ENCODE measurements at places on chromosomes 4 and X.
A peak's percentile ranks its signal among the peaks of the same experiment; 100 is the strongest.

- no peak for DNase-seq
Measured at GRCh38 chrX:72113461-72113860, 18.3 kb downstream of the RTL5 start.

- DNase-seq = no peak
Measured at GRCh38 chr4:75950213-75950815, 9.5 kb upstream of the NAAA start.

DNA sequence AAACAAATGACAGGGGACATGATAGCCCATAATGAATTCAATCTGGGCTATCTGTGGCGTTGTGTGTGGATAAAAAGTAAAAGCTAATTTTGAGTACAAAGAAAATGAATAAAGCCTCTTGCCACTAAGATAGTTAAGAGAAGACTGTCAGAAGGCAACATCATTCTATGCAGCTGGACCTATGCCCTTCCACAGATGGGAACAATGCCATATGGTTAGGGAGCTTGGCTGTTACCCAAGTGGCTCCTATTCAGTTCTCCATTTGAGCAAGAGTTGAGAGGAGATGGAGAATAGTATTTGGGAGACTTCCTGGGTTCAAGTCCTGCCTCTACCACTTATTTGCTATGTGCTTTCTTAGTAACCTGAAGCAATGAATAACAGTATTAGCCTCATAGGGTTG lies 107.7 kb downstream of the ANXA3 start:
- DNase-seq = no peak

DNA sequence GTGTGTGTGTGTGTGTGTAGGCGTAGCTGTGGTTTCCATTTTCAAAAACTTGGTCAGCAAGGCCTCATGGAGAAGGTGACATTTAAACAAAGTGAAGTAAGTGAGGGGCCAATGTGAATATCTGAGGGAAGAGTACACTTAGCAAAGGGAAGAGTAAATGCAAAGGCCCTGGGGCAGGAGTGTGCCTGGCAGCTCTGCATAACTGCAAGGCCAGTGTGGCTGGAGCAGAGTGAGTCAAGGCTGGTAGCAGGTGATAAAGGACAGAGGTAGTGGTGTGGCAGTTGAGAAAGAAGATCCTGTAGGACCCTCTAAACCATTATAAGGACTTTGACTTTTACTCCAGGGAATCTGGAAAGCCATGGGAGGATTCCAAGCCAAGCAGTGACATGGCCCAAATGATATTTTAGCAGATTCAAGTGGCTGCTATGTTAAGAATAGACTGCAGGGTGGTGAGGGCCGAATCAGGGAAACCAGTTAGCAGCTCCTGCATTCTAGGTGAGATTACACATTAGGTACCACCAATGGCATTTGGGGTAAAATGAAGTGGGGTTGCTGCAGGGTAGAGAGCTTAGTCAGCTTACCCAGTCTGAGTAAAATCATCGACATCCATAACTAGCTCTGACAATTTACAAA lies 5.9 kb upstream of the TBC1D1 start:
- DNase-seq = no peak

DNA sequence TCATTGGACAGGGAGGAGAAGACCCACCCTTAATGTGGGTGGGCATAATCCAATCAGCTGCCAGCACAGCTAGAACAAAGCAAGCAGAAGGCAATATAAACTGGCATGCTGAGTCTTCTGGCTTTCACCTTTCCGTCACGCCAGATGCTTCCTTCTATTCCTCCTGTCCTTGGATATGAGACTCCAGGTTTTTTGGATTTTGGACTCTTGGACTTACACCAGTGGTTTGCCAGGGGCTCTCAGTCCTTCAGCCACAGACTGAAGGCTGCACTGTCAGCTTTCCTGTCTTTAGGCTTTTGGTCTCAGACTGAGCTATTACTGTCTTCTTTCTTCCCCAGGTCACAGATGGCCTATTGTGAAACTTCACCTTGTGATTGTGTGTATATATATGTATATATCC lies 32.2 kb upstream of the UGT2B4 start:
- no peak for DNase-seq

DNA sequence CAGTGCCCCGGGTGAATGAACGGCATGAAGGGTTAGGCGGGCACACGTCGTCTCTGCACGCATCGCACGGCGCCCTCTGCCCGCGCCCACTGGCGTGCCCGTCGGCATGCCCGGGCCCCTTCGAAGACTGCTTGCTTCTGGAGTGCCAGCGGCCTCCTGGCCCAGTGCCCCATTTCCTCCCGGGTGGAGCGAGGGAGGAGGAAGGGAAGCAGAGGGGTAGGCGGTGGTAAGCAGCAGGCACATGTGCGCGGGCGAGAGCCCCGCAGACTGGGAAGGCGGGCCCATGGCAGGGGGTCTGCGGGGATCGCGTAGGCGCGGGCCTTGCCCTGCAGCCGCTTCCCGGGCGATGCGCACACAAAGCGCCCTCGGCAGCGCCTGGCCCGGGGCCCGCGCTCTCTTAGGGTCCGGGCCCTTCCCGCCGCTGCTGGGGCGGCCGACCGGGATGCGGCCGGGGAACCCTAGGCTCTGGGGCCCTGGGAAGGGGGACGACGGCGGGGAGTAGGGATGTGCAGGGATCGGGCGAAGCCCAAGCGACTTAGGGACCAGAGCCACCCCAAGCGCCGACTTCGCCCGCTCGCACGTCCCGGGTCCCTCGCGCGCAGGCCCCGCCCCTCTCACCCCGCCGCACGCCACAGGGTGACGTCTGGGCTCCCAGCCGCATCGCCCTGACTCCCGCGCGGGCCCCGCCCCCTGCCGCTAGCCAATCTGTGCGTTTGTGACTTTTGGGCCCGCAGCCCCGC lies 866 bp upstream of the EMD start:
- peak; percentile 95 for DNase-seq

DNA sequence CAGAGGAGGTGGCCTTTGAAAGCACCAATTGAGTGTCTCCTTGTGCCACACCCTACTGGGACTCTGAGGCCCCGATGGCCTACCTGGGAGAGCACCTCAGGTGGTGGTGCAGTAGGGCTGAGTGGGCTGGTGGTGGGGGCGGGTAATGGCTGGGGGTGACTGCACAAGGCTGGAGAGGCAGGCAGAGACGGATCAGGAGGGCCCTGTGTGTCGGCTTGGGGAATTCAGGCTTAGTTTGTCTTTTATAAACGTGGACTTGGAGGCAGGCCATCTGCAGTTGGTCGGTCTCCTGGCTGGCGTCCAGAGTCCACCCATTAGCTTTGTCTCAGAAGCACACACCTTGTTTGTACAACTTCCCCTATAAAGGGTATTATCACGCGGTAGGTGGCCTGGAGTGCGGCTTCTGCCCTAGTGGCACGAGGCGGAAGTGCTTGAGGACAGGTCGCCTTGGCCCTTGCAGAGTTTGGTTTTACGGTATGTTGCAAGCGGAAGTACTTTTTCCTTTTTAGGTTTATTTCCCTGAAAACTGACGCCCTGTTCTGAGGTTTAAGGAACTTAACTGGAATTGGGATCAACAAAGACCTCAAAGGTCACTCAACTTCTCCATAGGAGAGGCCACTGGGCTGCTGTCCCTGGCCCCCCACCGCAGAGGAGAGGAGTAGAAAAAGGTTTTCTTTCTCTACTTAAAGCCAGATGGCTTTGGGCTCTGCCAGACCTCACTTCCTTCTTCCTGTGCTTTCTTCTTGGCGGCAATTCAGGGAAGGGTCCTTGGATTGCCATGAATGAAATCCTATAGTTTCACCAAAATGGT lies 8.0 kb downstream of the TBC1D14 start:
- DNase-seq = no peak

DNA sequence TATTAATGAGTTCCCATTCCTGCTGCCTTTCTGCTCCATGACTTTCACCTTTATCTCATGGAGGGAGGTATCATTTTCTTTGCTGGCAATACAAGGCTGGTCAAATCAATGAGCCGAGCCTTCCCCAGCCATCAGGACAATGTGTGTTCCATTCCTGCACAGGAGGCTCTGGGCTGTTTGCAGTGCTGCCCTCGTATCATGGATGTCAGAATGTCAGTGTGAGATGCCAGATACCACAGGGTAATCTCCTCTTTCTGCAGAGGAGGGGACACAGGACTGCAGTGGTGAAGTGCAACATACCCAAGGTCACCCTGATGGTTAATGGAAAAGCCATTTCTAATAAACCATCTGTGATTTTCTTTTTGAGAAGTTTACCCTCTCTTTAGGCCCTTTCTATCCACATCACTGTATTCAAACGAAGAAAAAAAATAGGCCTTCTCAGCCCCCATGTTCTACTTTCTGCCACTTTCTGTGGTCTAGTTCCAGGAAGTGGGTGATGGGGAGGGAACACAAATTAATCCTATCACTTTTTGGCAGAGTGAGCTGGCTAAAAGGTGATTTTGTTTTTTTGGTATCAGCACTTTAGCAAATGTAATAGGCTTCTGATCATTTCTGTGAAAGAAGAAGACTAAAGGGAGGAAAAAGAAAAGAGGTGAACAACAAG lies 490.2 kb upstream of the BOD1L1 start:
- DNase-seq = no peak

DNA sequence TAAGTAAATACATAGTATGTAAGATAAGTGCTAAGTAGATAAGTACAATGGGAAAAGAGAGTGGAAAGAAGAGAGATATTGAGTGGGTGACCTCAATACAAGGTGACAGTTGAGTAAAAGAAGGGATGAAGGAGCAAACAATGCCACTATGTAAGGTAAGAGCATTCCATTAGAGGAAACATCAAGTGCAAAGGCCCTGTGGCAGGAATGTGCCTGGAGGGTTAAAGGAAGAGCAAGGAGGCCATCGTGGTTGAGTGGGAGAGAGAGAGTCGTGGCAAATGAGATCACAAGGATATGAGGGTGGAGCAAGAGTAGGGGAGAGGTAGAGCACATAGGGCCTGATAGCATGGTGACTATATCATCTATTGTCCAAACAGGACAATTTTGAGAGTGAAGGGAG lies 13.4 kb downstream of the EDNRA start:
- no peak for DNase-seq

DNA sequence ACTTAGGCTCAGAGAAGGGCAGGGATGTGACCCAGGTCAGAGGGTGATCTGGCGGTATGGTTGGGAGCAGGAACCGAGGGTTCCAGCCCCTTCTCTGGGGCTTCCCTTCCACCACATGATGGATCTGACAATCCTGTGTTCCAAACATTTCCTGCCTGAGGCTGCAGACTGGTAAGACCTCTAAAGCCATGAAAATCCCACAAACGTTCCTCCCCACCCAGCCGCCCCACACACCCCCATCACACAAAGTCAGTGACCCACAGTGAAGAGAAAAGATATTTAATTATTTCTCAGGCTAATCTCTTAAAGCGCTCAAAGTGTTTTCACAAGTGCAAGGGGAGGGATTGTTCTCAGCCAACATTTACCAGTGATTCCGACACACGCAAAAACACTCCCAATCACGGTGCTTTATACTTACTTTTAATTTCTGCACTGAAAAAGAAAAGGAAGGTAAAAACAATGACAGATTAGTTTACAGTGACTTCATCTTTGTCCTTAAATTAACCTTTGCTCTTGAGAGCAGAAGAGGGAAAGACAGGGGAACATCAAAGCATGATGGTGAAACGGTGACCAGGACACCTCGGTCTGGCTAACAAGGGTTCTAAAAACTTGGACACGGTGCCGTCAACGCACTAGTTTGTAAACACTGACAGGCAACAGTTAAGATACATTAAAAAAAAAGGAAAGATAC lies 42.4 kb downstream of the WDR1 start:
- DNase-seq = no peak

- DNase-seq = no peak
Measured at GRCh38 chrX:119009071-119009470, 34.7 kb downstream of the LONRF3 start.

GRCh38 chr4:23237771-23238170 lies 545.0 kb downstream of the GBA3 start:
- no peak for DNase-seq

DNA sequence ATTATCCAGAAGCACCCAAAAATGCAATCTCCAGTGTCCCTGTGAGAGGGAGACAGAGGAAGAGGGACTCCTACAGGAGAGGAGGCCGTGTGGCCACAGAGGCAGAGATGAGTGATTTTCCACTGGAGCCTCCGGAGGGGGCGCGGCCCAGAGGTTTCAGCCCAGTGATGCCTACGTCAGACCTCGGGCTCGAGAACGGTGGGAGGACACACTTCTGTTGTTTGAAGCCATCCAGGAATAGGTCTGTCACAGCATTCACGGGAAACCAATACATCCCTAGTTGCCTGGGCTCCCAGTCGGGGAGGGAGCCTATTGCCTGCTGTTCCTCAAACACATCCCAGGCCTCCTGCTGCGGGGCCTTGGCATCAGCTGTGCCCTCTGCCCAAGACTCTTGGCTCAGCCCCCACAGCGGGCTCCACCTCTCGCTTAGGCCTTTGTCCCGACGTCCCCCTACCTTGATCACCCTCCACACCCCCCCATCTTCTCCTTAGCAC lies 39.2 kb upstream of the HMX1 start:
- DNase-seq = no peak

DNA sequence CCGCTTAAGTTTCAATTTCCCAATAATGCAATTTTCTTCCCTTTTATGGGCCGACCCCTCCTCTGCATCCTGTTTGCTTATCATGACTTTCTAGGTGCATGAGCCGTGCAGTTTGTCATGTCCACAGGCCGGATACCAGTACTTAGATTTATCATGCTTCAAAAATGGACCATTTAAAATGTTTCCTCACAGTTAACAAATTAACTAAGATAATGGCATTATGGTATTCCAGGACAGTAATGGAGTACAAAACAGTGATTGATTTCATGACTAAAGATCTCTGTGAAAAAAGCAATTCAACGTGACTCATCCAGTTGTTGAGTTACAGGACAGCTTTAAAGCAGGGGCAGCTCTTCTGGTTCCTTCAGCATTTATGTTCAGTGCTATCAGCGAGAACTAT lies 23.0 kb downstream of the SNX25 start:
- DNase-seq = no peak

DNA sequence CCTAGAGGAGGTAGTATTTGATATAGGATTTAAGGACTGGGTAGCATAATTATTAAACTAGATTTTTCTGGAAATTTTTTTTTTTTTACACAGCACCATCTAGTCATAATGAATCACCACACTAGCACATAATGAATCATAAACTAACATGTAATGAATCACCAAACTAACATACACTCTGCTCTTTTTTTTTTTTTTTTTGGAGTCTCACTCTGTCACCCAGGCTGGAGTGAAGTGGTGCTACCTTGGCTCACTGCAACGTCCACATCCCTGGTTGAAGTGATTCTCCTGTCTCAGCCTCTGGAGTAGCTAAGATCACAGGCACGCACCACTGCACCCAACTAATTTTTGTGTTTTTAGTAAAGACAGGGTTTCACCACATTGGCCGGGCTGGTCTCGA lies 92.5 kb downstream of the FAM13A start:
- DNase-seq = peak; percentile 22

- DNase-seq = no peak
Measured at GRCh38 chr4:167831855-167832254, 260.5 kb upstream of the ANXA10 start.

DNA sequence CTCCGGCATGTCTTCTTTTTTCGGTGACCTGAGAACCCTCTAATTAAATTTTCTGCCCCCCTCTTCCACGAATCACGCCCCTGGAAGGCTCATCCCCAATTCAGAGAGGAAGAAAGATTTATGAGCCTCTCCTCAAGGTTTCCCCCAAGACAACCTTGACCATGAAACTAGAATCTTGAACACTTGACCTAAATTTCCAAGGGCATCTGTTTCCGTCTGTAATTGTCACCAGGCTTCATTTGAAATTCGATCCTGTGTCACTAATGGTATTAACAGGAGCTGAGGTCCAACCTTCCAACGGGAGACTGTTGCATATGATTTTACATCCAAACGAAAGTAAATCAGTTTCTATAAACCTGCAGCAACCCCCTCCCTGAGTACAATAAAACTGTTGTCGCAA lies 139.9 kb upstream of the ZIC3 start:
- DNase-seq = no peak

- no peak for DNase-seq
Measured at GRCh38 chr4:185799442-185799841, 12.6 kb downstream of the SORBS2 start.

GRCh38 chr4:6044805-6045204 lies 26.6 kb upstream of the C4orf50 start:
- no peak for DNase-seq
